Stimulated activated CD8-positive, alpha-beta memory T cell treated with anti-CD3 and anti-CD28 coated beads, Interleukin-2, amount 100 ng/mL, for 1 hour (primary cell): ENCODE measurements at places on chromosomes 12 and 14.

DNA sequence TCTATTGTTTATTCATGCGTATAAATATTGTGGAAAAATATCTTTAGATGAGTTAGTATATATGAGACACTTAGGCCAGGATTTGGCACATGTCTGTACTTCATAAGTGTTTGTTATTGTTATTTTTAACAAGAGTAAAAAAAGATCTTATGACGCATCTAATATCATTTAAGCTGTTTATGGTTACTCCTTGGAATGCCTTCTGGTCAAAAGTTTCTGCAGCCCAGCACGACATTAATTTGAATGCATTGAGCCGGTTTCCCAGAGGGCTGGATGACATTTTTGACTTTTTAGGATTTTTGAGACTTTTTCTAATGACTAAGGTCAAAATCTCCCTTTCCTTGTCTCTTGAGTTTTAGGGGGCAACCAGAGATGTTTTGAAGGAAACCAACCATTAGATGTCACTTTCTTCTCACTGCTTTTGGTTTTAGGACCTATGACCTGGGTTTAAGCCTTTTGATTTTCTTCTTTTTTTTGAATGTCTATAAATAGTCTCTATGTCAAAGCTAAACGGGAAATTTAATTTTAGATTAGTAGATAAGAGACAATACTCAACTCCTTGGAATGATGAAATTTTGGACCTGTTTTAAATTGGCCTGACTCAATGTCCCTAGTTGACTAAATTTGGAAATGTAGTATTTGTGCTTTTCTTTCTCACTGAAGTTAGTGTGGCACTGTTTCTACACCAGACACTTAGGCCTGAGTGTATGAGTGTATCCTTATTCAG, 215.5 kb downstream of the AEBP2 start:
- DNase-seq, result no peak

DNA sequence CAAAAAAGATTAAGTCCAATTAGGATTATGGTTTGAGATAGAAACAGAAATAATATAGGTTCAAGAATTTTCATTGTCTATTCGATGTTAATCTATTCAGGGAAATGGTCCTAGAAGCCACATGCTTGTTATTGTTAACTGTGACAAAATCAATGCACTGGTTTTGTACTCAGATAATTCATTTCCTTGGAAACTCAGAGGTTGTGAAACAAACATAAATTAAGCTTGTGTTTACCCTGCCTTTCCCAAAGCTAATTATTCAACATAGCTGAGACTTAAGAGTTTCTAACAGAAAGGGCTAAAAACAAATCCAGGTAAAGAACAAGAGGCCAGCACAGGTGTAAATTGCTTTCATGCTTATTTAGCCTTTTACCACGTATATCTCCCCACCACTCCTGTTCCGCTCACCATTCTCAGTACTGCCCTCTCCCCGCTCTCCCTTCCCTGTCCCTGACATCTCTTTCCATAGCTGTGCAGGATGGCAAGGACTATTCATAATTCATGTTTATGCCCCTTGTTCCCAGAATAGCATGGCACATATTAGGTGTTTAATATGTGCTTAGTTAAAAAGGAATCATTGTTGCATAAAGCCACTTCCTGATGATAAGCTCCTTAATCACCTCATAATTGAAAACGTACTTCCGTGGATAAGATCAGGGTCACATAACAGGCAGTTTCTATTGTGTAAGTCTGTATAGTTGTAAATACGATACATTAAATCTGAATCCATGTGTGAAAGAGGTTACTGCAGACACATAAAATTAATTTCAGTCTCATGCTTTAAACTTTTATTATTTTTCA, 131.8 kb upstream of the USP15 start:
- DNase-seq, result no peak

- no peak for DNase-seq
Measured at GRCh38 chr12:131108177-131108955, 154.7 kb downstream of the ADGRD1 start.

DNA sequence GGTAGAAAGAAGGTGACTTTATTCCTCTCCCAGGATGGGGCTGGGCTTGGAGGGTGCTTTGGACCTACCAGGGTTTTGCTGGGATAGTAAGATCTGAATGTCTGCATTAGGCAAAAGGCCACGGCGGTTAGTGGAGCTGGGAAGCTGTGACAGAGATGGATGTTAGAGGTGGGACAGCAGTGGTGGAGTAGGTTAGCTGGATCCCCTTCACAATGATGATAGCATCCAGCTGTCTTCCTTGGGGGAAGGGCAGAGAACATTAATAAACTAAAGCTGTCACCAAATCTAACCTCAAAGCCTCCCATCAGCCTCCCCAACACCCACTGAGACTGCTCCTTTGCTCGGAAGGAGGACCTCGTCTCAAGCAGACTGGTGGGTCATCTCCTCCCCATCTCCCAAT, 104.8 kb downstream of the GPATCH2L start:
- no peak for DNase-seq

- no peak for DNase-seq
Measured at GRCh38 chr12:19179986-19180385, 50.5 kb downstream of the PLEKHA5 start.

- DNase-seq, result no peak
Measured at GRCh38 chr14:69708586-69709560, 58.1 kb upstream of the SRSF5 start.

DNA sequence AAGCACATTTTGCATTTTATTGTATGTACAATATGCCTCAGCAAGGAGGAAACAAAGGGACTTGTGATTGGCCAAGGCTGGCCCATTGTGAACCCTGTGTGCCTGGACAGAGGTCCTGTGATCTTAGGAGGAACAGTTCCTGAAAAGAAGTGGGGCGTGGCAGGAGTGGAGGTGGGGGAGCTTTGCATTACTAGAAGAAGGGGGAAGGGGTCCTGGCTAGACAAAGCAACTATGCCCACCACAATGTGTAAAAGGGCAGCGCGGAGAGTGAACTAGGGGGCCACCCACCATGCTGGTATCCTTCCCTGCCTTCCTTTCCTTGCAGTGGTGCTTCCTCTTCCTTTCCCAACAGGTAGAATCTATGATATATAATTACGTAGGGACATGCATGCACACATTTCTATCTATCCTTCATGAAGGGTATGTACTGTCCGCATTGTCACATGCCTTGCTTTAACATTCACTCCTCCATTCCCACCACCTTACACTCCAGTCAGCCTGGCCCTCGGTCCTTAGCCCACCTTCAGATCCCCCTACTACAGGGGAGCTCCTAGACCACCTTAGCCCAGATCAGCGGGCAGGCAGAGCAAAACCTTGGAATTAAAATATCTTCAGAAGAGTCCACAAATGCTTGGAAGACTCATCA, 12.5 kb downstream of the KRT8 start:
- DNase-seq, result no peak

DNA sequence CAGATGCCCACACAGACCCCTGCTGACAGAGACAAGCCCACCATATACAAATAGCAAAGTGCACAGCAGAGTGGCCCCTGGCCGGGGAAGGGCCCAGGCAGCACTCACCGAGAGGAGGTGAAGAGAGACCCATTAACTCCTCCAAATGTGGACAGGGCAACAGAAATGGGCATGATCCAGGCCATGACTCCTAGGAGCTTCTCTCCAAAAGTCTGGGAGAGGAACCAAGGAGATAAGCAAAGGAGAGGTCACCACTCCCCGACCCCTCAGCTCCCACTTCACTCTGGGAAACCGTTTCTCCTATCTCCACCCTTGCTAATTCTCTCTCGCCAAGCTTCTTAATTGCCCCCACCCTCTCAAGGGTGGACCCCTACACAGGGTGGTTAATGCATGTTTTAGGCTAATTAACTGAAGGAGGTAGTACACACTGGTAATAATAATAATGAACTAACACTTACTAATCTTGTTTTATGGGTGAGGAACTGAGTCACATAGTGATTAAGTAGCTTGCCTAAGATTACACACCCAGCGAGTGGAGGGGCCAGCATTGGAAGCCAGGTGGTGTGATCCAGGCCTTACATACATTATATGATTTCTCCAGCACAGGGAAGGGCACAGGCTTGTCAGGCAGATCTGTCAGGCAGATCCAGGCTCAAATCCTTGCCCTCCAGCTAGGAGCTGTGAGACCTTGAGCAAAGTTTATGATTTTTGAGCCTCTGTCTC, 18.9 kb upstream of the CEBPE start:
- DNase-seq, result no peak

DNA sequence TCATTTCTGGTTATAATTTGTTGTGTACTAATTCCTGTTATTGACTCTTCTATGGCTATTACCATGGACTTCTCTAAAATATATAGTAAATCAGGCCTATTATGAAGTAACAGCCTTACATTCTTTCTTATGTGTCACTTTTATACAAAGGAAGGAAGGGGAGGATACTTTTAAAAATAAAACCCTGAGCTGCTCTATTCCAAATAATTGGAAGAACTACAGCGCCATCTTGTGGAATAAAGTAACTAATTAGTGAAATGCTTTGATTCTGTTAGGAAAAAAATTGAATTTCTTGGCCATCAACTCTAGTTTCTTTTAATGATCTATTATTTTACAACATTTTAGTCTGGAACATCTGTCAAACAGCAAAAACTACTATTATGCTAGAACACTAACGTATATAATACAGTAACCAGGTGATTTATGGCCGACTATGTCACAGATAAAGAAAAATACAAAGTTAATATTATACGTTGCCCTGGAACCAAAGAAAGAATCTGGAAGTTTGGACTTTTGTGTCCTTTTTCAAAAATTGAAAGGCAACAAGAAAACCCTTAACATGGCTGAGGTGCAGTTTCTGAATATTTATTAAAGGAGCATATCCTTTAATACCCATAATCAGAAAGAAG, 55.0 kb upstream of the NELL2 start:
- DNase-seq, result no peak

DNA sequence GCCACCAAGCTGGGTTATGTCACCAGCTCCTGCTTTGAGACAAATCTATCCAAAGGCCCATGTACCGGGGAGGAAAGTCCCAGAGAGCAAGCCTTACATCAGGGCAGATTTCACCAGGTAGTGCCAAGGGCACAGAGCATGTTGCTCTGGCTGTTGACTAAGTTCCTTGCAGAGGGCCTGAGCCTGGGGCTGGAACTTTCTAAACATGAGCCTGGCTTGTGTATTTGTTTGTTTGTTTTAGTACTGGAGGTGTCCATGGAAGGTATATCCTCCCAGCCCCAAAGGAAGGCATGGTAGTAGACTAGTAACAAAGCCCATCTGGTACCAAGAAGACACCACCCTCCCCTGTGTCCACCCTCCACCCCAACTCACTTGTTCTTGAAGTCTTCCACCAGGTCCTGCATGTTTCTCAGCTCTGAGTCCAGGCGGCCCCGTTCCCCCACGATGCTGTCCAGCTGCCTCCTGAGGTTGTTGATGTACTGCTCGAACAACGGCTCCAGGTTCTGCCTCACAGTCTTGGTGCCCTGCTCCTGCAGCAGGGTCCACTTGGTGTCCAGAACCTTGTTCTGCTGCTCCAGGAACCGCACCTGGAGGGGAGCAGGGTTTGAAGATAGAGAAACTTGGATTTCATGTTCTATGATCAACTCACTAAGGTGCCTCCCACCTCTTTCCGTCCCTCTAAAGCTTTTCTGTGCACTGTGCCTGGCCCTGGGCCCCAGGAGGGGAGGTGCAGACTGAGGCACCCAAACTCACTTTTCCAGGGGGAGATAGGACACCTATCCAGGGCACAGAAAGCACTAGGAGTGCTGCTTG, 1.4 kb downstream of the KRT5 start:
- no peak for DNase-seq

GRCh38 chr14:60658909-60659585, 9.8 kb upstream of the SIX1 start:
- DNase-seq, result no peak

DNA sequence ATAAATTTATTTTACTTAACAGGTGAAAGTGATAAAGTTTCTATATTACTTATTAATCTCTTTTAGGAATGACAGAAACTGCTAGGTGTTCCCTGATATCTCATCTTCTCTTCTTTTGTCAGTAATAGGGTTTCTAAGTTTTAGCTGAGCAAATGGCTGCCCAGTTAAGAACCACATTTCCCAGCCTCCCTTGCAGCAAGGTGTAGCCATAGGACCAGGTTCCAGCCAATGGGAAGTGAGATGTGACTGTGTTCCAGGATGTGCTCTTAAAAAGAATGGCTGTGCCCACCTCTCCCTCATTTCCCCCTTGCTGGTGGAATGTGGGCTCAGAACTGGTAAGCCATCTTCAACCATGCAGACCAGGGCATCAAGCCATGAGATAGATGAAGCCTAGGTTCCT, 165.6 kb downstream of the HELB start:
- no peak for DNase-seq

DNA sequence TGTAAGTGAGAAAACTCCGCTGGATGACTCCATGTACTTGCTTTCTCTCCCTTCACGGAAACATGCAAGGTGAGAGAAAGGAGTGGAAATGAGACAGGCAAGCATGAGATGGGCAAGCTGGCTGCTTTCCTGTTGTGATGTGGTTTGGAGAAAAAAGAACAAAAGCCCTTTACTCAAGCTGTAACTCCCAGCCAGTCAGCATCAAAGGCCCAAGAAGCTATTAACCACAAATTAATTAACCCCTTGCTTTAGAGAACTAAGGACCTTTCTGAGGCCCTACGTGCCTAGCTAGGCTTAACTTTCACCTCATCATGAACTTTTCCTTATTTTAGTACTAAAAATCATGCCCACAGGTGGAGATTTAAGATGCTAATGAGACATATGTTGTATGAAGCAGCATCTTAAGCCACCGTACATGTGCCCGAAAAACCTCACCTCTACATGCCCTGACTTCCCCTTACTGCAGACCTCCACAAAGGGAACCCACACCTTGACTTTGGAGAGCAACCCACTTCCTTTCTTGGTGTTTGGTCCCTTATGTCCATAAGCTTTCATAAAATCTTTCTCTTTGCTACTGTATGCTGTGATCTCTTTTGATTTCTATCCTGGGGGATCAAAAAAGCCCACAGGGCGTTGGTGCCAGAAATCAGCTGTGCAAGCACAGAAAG, 87.0 kb downstream of the GALNT8 start:
- DNase-seq, result no peak
